ENCODE measurements at places on chromosomes 5 and 9.
A peak's percentile ranks its signal among the peaks of the same experiment; 100 is the strongest.

DNA sequence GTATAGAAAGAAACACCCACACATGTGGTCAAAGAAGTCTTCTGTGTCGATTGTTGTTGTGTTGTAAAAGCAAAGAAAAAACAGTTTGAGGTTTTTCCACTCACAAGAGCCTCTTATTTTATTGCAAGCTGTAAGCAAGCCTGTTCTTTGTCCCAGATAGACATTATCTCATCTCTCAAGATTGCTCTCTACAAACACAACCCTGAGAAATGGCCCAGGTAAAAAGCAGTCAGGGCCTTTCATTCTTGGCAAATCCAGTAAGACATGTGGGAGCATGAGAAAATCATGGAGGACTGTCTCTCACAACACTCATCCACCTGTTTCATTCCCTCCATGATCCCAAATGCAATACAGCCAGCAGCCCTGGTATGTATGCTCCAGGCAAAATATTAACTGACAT lies 286.6 kb upstream of the POU5F2 start:
- no peak for DNase-seq

DNA sequence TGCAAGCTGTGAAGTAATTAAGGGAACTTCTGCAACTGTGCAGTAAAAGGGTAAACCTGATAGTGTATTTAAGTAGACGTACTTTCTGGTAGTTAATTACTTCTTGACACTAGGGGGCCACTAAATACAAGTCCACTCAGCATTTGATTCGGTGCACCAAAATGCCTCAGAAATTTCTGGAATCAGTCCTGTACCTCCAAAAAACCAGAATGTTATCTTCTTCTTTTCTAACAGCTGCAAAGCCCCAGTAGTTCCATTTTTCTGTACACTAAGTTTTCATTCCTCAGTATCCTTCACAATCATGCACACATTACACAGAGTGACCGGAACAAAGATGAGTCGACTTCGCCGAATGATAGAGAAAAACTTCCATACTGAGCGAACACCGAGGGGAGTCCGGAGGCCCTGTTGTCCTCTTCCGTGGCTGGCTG lies 484 bp downstream of the GFM2 start:
- peak; percentile 48 for DNase-seq

DNA sequence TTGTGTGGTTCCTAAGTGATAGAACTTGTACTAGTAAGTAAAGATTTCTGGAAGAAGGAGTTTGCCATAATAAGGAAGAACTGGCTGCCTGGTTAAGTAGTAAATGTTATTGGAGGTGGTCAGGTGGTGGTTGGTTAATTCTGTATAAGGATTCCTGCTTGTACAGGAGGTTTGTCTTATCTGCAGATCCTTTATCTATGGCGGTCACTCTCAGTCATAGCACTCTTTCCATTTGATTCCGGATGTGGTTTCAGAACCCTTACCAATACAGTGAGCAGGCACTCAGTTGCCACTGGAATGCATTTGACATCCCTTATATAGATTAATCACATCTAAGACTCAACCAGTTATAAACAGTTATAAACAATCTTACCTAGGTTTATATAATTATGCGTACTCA lies 50.3 kb downstream of the RAD50 start:
- no peak for DNase-seq

GRCh38 chr9:114782586-114782985 lies 23.3 kb downstream of the TNFSF15 start:
- DNase-seq = no peak

DNA sequence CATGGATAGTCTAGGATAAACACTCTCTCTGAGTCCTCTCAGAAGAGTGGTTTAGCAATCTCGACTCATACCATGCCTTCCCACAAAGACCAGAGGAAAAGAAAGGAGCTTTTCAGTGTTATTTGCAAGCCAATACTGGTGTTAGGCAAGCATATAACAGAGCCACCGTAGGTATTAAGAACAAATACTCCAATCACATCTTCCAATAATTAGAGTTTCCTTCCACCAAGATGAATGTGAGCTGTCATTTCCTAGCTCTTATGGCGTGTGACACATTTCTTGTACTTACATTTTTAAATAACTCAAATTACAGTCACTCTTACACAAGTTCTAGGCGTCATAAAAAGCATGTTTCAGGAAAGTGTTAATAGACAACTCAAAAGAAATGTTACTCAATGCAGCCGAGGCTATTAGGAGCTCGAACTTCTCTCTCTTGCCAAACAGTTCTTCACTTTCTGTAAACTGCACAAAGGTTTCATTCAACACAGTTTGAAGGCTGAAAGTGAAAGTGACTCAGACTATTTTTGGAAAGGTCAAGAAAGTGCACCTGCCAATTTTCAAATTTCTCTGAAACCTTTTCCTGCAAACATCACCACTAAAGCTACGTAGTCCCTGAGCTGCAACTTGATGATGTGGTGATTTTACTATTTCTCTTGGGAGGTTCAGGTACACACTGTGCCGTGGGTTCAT lies 153.8 kb downstream of the AUH start:
- peak; percentile 44 for DNase-seq

All from CD4-positive, alpha-beta T cell treated with Interleukin-21 for 1 hour (primary cell).